MM.1S (cell line): ENCODE measurements at places on chromosomes 5 and 9.

GRCh38 chr9:117400171-117400570 is 14.7 kb downstream of the ASTN2 start:
- no peaks in the 10 kb centered on the region for H3K4me1 ChIP-seq
- H3K4me3 ChIP-seq = no peak overlapping the region
- H3K36me3 ChIP-seq = no peaks in the 10 kb centered on the region

- DNase-seq = no peak
- no peak overlapping the region for H3K4me3 ChIP-seq
- no peaks in the 10 kb centered on the region; the same call in 1 of the 2 replicates for H3K36me3 ChIP-seq
- no peaks in the 10 kb centered on the region for H3K27me3 ChIP-seq
- H3K27ac ChIP-seq = no peak overlapping the region
Measured at GRCh38 chr5:37603072-37603471, 224.0 kb downstream of the WDR70 start.

GRCh38 chr5:157283434-157283833 is 17.5 kb downstream of the CYFIP2 start:
- no peaks in the 10 kb centered on the region for H3K27me3 ChIP-seq
- DNase-seq = peak; percentile 60
- H3K4me3 ChIP-seq = peak overlapping the region; percentile 4; the same call in 1 of the 2 replicates
- H3K4me1 ChIP-seq = peaks cover 20% of the 10 kb centered on the region
- peak overlapping the region; percentile 41; the same call in 1 of the 2 replicates for H3K27ac ChIP-seq

DNA sequence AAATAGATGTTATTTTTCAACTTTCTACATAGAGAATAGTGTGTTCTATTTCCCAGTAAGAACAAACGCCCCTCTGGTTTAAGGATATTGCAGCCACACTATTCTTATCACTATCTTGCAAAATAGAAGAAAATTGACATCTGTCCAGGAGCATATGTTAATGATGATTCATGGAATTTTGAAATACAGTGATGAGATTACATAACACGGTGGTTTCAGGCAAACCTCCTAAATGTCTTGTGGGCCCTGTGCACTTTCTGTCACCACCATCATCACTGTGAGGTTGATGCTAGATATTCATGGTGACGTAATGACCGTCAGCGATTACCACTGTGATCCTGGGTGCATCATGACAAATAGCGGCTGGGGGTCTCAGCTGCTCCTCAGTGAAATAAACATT is 48.1 kb downstream of the CFAP90 start:
- no peaks in the 10 kb centered on the region for H3K4me1 ChIP-seq
- no peak overlapping the region for H3K27ac ChIP-seq
- no peak for DNase-seq
- no peak overlapping the region for H3K4me3 ChIP-seq
- no peaks in the 10 kb centered on the region for H3K27me3 ChIP-seq

- H3K4me1 ChIP-seq = 0 out of 2 replicates have a peak, but pooled peaks cover 3% of the 10 kb centered on the region
- no peaks in the 10 kb centered on the region for H3K36me3 ChIP-seq
- H3K27me3 ChIP-seq = no peaks in the 10 kb centered on the region
- H3K27ac ChIP-seq = no peak overlapping the region
- no peak overlapping the region for H3K4me3 ChIP-seq
Measured at GRCh38 chr5:171961117-171961516, 45.3 kb downstream of the FBXW11 start.

DNA sequence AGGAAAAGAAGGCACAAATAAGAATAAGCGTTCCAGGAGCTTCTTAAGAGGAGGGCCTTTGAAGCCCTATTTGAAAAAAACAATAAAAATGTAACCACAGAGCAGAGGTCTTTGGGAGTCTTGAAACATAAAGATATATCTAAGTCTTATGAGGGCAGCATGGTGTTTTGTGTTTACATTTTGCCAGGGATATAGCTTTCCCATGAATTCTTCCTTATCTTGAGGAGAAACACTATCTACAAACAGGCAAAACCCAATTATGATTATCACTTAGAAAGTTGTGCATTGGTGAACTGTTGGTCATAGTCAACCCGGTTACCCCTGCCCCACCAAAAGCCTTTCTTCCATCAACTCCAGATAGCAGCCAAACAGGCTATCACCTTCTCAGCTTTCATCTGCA is 23.6 kb upstream of the LHFPL2 start:
- DNase-seq = no peak
- no peak overlapping the region for H3K4me3 ChIP-seq
- no peaks in the 10 kb centered on the region for H3K27me3 ChIP-seq
- H3K4me1 ChIP-seq = no peaks in the 10 kb centered on the region
- H3K27ac ChIP-seq = no peak overlapping the region

DNA sequence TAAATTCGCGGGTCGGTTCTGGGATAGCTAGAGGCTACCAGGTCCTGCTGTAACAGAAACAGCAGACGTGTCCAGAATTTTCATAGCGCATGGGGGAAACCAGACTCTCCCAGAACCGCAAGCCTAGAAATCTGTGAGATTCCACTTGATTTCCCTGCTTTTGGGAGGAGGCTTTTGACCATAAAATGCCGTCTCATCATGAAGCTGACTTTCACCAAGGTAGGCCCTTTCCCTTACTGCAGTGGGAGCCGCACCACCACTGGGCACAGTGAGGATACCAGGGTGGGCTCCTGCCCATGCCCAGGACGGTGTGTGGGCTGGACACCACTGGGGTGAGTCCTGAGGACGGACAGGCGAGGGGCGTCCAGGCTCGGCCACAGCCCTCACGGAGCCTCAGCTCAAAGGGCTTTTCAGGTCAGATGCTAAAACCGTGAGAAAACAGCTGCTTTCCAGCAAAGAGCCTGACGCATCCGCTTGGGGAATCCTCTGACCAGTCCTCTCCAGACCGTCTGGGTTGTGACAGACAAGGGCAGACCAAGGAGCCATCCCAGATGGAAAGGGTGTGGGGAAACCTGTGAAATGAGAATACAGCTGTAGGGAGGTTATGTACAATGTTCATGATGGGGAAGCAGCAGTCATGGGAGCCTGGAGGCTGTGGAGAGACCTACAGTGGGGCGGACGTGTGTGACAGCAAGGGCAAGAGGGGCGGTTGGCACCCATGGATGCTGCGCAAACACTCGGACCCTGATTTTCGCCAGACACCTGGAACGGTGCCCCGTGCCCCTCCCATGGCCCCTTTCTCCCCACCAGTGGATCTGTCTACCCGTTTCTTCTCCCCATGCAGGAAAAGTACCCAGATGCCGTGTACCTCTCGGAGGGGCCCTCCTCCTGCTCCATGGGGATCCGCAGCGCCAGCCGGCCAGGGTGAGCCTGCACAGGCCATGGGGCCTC is 59.2 kb downstream of the IPPK start:
- H3K4me3 ChIP-seq = no peak overlapping the region
- H3K36me3 ChIP-seq = peaks cover 12% of the 10 kb centered on the region; the same call in 1 of the 2 replicates
- no peaks in the 10 kb centered on the region for H3K27me3 ChIP-seq
- H3K4me1 ChIP-seq = peaks cover 20% of the 10 kb centered on the region
- no peak overlapping the region for H3K27ac ChIP-seq

DNA sequence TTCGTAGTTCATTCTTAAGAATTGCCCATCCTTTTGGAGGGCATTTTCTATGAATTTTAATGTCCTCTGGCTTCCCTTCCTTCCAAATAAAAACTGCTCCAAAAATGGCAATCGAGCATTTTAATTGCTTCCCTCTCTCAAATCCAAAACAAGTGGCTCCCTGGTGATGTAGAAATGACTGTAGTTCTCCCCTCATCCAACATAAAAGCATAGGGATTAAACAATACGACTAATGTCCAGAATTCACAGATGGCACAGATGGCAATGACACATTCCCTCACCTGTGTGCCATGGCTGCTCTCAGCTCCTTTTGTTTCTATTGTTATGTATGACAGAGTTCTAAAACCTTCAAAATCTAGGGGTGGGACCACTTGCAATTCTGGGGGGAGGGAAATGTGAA is 417.3 kb downstream of the RAB3C start:
- H3K4me3 ChIP-seq = no peak overlapping the region
- no peak overlapping the region for H3K27ac ChIP-seq
- H3K4me1 ChIP-seq = no peaks in the 10 kb centered on the region
- no peak for DNase-seq
- H3K36me3 ChIP-seq = no peaks in the 10 kb centered on the region
- no peaks in the 10 kb centered on the region for H3K27me3 ChIP-seq

GRCh38 chr9:129458155-129458661 is 162.7 kb downstream of the C9orf50 start:
- peak overlapping the region; percentile 42; the same call in 1 of the 2 replicates for H3K4me3 ChIP-seq
- peaks cover 27% of the 10 kb centered on the region for H3K4me1 ChIP-seq
- no peaks in the 10 kb centered on the region; the same call in 1 of the 2 replicates for H3K27me3 ChIP-seq
- DNase-seq = peak; percentile 64
- peak overlapping the region; percentile 66; the same call in 1 of the 2 replicates for H3K27ac ChIP-seq

- no peaks in the 10 kb centered on the region for H3K36me3 ChIP-seq
- H3K27ac ChIP-seq = no peak overlapping the region
- no peaks in the 10 kb centered on the region for H3K4me1 ChIP-seq
- no peaks in the 10 kb centered on the region for H3K27me3 ChIP-seq
Measured at GRCh38 chr5:118290204-118290603, 698.1 kb downstream of the DTWD2 start.

- no peak for DNase-seq
- H3K36me3 ChIP-seq = no peaks in the 10 kb centered on the region
- H3K4me3 ChIP-seq = no peak overlapping the region
- no peak overlapping the region for H3K27ac ChIP-seq
- H3K27me3 ChIP-seq = peaks cover 93% of the 10 kb centered on the region
Measured at GRCh38 chr9:135657416-135657815, 5.7 kb upstream of the LCN9 start.

DNA sequence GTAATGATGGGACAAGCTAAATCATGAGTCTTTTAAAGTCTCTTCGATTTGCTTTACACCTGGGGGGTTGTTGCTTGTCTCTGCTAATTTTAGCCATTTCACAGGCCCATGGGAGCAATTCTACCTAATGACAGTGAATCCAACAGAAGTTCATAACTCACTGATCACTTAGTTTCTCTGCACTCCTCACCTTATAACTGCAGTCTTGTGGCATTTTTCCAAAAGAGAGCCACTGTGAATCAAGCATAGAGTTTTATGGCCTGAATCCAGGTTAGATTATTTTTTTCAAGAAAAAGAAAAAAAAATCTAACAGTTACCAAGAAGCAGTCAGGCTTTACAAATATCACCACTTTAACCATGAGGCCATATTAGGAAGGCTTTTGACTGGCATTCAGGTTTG is 1.5 kb upstream of the IL7R start:
- DNase-seq = no peak
- H3K4me3 ChIP-seq = no peak overlapping the region

DNA sequence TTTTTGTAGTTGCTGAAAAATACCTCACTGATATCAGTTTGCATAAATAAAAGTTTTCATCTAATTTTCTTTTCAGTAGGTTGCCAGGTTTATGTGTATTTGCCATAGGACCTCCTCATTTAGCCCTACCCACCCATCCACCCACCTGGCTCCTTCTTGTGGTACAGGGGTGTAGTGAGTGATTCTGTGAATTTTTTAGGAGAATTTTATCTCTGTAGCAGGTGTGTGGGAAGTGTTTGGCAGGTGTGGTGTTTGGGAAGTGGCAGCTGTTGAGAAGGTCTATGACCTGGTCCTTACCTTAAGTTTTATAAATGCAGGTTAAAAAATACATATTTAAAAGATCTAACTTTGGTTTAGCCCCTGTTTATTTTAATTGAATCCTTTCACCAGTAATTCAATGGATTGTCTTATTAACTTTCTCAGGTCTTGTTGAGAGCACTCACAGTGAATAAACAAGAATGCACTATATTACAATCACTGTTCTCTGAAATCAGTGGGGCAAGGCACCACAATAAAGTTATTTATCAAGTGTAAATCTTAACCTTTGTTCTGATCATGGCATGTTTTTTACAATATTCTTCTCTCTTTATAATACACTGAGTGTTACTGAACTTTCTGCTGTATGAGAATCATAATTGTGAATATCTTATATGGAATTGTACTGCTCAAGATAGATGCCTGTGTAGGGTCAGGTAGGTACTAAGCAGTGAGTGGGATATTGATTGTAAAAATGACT is 189.1 kb downstream of the WDR70 start:
- no peak overlapping the region for H3K4me3 ChIP-seq
- H3K27me3 ChIP-seq = no peaks in the 10 kb centered on the region
- no peaks in the 10 kb centered on the region for H3K4me1 ChIP-seq
- H3K27ac ChIP-seq = no peak overlapping the region
- no peaks in the 10 kb centered on the region for H3K36me3 ChIP-seq
